ENCODE measurements at places on chromosomes 6 and 20. TPM values are rescaled to one million over a fixed set of nuclear protein-coding genes. Genes with fewer than 3 reads are reported as not detected.

ADGB gene
- total RNA-seq, result not detected

CRISP2 gene
- not detected for total RNA-seq

DNA sequence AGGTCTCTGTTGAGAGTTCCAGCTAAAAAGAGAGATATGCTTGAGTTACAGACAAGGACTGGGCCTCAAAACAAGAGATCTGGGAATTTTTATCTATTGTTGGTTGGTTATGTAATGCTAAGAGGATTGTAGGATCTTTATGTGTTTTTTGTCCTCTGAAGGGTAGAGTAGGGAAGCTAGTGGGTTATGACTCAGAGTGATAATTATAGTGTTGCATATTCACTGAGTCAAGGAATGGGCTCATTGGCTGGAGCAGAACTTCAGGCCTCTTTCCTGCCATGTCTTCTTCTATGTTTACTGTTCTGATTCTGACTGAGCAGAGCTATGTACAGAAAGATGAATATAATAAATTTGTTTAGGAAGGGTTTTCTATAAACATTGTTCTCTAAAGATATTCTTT lies 66.1 kb upstream of the NOX3 start:
- DNase-seq, result no peak

DNA sequence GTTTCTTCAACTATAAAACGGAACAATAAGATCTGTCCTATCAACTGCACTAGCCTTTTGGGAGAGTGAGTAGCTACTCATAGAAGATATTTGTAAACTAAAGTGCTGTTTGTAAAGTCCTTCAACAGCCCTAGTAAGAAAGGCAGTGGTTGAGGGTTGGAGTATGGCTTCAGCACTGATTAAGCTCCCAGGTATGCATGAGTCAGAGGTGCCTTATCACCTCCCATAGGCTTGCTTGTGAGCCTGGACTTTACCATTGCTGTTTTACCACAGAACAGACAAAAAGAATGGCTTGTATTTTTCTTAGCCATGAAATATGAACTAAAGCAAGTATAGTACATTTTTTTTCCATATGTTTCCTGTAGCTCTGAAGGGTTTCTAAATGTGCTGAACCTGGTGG lies 44.1 kb downstream of the SAMD3 start:
- DNase-seq, result no peak

FAM217A gene
- not detected for total RNA-seq

ALDH5A1 gene
- total RNA-seq, result 5.2 TPM

DNA sequence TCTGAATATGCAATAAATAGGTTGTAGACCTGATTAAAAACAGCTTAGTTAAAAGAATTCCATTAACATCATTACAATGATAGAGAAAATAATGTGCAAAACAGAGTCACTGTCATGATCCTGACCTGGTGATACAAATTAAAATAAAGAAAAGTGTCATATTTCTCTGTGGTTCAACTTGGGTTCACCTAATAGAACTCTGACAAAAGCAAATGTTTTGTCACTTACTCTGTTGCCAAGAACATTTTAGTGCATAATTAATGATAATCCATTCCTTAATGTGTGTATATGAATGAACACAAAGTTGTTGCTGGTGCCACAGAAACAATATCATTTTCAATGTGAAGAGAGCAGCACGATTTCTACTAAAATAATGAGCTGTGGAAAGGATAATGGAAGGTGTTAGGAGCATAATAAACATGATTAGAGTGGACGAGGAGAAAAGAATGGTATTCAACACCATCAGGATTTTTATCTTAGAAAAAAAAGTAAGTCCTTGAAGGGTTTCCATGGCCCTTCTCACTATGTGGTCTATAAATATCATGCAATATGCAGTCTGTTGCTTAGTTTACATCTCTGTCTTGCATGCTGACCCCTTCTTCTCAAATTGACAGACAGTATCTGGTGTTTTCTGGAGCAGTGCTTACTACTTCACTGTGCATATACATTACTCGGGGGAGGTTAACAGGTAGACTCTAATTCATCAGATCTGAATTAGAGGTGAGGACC lies 656.6 kb upstream of the MMS22L start:
- no peak for DNase-seq

HLA-DRB1 gene
- 25.9 TPM for total RNA-seq

DNA sequence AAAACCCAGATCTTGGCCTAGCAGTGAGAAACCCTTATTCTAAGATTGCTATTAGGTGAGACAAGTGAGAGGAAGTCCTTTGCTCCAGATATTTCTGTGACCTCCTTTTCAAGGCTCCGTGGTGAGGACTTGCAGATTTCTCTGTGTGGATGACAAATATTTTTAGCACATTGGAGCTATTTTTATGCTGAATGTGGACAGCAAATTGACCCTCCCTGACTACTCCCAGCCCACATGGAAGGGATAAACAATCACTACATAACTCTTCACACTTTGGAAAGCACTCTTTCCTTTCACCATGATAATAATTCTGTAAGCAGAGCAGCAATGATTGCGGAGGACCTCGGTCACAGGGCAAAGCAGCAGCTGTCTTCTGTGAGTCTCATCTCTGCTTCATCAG lies 88.0 kb upstream of the ADGRF1 start:
- no peak for DNase-seq

TXLNB gene
- not detected for total RNA-seq

LGSN gene
- 0.13 TPM for total RNA-seq

- no peak for DNase-seq
These were observed 187.7 kb downstream of the NFATC2 start for GRCh38 chr20:51354769-51355319.

GRCh38 chr6:144305985-144306384 lies 20.9 kb downstream of the UTRN start:
- no peak for DNase-seq

DNA sequence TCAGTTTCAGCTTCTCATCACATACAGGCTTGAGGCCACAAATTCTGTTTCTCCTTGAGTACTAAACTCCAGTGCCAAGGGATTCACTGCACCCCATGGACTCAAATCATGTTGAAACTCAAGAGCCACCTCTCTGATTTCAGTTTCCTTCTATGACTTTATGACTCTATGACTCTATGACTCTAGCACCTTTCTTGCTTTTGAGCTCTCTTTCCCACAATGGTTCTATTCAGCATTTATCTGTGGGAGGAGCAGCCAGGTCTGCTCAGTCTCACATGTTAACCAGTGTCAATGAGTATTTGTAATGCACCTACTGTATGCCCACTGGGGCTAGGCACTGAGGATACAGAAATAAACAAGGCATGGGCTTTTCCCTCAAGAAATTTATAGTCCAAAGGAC lies 14.6 kb upstream of the SLC22A2 start:
- DNase-seq, result no peak

DNA sequence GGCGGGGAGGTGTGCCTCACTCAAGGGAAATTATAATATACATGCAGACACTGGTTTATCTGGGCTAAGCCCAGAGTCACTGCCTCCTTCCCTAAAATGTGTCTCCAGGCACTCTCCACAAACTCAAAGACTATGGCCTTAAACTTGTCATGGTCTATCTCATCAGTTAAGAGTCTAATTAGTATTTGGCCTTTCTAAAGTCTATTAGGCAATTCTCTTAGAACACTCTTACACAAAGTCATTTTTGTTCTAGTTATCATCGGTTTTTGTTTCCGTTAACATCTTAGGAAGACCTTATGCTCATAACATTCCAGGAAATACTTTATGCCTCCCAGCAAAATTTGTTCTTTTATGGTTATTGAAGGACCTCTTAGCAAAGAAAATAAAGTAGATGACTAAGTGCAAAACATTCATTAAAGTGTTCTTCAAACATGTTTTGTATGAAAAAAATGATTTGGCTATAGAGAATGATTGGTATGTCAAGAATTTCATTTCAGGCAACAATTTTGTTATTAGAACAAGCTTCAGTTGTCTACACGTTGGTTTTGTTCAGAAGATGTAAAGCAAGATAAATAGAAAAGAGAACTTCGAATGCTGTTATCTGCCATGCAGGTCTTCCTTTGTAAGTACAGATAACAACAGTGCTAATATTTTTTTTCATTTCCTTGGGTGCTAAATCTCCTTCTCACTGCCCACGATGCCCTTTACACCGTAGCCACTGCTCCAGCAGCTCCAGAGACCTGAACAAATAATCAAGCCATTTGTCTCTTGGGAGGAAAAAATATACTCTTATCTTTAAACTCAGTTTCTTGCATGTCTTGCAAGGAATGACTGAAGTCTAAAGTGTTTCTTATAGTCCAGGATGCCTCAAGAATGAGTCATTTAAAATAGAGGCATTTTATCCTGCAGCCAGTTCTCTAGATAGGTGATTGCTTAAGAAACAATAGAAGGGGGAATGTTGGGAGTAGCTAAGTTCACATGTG lies 170.4 kb downstream of the HTR1B start:
- DNase-seq, result no peak

GRCh38 chr6:166830891-166831363 lies 125.4 kb downstream of the RNASET2 start:
- DNase-seq, result no peak

DNA sequence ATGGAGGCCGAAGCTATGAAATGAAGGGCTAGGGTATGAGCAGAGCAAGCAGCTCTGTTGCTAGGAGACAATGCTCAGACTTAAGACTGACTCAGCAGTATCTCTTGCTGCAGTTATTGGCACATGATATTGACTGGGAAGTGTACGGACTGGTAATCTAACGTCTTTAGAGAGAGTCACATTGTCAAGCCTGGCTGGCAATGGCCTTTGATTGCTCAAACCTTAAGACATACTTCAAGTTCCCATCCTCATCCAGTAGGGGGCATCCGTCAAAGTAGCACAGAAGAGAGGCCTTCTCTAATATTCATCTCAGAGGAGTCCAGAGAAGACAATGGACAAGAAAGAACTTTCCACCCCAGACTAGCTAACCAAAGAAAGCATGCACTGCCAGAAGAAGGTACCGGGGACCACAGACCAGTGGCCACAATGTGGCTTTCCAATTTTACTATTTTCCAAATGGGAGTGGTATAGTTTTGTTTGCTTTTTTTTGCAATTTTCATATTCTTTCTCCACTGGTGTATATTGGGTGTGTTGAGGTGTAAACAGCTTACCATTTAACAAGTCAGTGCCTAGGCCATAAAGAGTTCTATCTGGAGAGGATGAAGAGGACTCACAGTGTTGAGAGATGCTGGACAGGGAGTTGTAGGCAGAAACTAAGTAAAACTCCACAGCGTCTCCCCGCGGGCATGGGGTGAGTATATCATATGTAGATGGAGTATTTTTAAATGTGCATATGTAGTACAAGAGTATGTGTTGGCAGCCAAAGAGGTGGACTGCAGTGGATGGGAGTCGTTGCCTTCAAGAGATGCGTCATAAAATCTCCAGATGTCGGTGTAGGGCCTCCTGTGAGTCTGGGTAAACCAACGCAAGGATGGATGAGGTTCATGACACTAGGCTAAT lies 36.7 kb downstream of the LRFN2 start:
- no peak for DNase-seq

GRCh38 chr20:44196271-44196670 lies 9.3 kb upstream of the JPH2 start:
- DNase-seq, result no peak

- no peak for DNase-seq
These were observed 680 bp downstream of the LATS1 start for GRCh38 chr6:149717255-149717587.

DNA sequence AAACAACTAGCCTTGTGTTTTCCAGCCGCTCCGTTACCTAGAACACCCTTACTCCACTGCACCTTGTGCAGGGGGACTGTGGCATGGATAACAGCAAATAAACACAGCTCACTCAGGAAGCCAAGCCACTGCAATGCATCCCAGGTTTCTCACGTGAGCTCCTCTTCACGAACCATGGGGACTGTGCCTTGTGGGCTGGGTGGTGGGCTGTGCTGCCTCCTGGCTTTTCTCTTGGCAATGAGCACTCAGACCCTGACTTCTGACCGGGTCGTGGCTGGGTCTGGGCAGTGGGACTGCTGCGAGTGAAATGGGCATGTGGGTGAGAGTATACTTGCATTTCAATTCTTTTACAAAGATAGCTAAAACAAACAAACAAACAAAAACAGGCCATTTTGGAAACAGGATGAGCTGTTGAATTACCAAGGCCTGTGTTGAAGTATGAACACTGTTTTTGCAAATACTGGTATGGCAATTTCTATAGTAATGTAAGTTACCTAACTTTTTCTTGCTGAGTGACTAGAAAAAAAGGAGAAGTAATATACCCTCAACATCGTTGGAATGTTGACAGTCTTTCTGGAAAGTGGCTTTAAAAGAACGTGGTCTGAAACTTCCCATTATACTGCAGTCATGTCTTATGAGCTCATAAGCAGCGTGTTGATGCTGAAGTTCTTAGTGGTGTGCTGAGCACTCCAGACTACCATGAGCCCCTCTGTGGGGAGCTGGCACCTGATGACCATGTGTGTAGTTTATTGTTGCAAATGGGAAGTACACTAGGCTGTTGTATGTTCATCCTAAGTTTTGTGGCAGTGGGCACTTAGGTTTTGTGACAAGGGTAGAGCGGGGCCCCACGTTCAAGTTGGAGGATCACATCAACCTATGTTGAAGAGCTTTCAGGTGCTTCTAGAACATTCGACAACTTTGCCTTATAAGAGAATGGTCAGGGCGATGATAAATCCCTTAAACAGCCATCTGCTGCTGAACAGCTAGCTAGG lies 120.4 kb downstream of the ARMC2 start:
- peak; percentile 78 for DNase-seq

DNA sequence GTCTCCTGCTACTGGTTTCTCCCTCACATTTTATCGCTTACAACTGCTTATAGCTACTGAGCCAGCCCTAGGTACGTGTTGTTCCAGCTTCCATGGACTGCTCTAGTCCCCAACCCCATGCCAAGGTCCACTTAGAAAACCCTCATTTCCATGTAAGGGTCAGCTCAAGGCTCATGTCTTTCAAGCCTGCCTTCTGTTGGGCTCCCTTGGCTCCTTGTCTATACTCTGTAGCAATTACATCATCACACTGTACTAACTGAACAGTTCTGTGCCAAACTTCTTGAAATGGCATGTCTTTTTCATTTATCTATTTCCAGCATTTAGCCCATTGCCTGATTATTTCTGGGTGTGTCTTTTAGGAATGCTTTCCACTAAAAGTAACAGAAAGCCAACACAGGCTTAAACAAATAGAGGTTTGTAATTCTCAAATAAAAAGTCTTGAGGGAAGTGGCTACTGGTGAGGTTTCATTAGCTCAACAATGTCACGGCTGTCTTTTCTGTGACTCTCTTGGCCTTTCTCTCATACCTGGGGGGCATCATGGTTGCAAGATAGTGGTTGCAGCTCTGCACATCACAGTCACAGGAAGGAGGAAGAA lies 317.6 kb downstream of the TPBG start:
- no peak for DNase-seq

C20orf141 gene
- total RNA-seq, result not detected

- DNase-seq, result no peak
These were observed 3.0 kb downstream of the GABRR1 start for GRCh38 chr6:89214197-89214596.

DNA sequence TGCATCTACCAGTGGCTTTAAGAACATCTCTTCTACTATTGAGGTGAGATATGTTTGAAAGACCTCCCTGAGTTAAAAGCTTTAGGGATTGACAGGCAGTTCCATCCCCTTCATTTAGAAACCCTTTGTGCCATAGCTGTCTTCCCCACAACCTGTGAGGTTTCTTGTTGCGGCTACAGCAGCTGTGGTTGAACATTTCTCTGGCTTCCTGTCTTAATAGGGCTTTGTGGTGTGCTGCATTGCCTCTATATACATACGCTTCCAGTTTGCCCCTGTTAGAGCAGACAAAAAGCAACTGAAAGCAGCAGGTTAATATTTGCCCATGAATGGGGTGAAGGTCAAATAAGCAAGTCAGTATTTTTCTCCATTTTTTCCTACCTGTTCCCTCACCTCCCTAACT lies 210.2 kb downstream of the TMEM200A start:
- DNase-seq, result no peak

GSTA1 gene
- not detected for total RNA-seq

Measured in H9 (cell line).